ENCODE measurements at places on chromosomes 2 and 18.
A peak's percentile ranks its signal among the peaks of the same experiment; 100 is the strongest.

DNA sequence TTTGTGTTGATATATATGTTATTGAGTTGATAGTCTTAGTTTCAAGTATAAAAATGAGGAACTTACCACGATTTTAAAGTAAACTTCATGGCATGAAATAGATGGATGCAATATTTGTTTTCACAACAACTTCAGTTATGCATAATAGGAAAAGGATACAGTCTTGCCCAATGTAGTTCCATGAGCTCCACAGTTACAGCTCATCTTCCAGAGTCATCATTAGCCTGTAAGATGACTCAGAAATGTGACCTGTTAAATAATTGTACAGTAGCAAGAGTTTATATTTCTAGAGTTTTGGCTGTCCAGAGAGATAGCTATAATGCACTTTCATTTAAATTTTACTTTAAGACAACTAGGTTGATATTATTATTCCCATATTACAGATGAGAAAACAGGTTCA, 80.9 kb upstream of the ARHGAP28 start:
- no peak for DNase-seq

DNA sequence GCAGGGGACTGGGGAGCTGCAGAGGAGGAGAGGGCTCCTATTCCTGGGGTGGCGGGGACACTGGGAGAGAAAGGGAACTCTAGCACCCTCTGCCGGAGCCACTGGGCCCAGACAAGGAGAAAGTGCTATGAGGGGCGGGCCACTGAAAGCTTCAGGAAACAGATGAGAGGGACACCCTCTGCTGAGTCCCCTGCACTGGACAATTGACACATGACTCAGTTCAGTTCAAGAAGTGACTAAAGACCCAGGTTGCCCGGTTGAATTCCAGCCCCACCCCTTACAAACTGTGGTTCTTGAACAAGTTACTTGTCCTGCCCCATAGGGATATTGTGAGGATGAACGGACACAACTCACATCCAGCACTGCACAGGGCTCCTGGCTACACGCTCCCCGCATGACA, 5.0 kb downstream of the RUFY4 start:
- no peak for DNase-seq

- peak; percentile 72 for DNase-seq
Observed at GRCh38 chr18:34709750-34710441, at the start of gene DTNA. Gene DTNA, plus strand, starts transcription at chr18:34710298. Its CDS starts 45,679 bp downstream, at chr18:34755977.

GRCh38 chr2:52629944-52630343, 1137.7 kb upstream of the CHAC2 start:
- no peak for DNase-seq

GRCh38 chr18:63253428-63254372, 65.9 kb downstream of the BCL2 start:
- DNase-seq: no peak

GRCh38 chr2:48855142-48855541, 99.6 kb upstream of the LHCGR start:
- no peak for DNase-seq

DNA sequence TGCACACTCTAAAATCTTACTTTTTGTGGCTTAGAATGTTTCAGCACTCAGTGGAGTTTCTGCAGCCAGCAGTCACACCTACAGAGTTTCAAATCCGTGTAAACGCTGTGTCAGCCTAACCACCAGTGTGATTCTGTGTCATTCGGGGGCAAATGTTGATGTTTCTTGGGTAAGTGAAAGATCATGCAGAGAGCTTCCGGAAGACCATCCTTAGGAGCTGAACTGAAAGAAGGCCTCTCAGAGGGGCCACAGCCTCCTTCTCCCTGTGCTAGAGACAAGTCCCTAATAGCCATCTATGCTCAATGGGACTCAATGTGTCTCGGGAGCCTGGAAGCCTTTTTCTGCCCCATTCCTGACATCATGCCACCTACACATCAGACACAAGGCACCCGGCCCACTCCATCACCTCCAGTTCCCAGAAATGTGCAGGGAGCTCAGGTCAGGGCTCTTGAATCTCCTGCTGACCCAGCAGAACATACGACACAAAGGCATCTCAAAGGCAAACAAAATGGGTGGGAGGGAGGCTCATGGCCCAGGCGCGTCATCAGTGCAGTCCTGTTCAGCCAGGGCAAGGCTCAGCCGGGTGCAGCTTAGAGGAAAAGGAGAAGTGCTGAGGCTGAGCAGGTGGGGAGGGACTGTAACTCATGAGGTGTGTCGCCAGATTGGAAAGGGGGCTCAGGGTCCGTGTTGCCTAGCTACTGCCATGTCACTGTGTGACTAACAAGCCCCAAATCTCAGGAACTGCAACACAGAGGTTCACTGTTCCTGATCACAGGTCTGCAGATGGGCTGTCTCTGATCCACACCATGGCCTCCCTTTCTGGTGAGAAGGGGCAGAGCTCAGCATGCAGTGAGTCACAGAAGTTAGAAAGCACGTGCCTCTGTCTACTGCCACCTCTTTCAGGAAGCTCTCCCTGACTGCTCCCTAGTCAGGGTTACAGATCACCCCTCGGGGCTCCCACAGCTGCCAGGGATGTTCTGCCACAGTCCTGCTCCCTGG, 82.0 kb downstream of the SMAD7 start:
- DNase-seq: no peak

DNA sequence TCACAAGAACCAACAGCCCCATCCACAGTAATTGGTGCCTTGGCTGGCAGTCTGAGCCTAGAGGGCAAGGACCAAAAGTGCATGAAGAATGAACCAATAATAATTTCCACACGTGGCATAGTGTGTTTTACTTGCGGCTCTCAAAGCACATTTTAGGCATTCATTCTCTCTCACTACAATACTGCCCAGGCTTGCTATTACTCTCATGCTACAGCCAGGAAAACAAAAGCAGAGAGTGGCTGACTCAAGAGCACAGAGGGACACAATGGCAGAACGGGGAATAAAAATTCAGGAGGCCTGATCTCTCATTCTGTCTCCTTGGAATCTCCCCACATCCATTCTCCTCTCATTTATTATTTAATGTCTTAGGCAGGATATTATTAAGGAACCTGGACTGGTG, 57.0 kb upstream of the NOL4 start:
- DNase-seq: peak; percentile 89

DNA sequence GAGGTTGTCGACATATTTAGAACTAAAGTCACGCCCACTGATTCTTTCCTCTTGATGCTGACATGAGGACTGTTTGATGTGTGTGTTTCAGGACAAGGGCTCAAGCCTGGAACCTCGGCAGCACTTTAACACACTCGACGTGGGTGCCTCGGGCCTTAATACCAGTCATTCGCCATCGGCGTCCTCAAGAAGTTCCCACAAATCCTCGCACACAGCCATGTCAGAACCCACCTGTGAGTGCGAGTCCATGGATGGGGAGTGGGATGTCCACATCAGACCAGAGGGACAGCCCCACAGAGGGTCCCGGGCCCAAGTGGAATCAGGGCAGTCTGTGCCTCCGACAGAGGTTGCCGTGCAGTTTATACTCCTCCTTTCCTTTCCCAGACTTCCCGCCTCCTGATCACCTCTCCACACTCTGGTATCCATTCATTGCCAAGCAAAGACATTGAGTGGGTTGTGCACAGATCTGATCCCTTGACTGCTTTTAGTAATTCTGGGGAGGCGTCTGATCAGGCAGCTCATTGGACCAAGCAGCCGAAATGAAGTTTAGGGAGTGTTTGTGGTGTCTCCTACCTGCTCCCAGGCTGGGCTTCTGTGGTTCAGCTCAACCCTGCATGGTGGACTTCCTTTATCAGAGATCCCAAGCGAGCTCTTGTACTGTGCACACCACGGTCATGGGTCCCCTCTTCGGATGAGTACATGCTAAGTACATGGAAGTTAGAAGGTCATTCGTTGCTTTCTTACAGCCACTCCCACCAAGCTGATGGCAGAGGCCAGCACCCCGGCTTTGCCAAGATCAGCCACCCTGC, 27.2 kb upstream of the RPL31 start:
- no peak for DNase-seq

DNA sequence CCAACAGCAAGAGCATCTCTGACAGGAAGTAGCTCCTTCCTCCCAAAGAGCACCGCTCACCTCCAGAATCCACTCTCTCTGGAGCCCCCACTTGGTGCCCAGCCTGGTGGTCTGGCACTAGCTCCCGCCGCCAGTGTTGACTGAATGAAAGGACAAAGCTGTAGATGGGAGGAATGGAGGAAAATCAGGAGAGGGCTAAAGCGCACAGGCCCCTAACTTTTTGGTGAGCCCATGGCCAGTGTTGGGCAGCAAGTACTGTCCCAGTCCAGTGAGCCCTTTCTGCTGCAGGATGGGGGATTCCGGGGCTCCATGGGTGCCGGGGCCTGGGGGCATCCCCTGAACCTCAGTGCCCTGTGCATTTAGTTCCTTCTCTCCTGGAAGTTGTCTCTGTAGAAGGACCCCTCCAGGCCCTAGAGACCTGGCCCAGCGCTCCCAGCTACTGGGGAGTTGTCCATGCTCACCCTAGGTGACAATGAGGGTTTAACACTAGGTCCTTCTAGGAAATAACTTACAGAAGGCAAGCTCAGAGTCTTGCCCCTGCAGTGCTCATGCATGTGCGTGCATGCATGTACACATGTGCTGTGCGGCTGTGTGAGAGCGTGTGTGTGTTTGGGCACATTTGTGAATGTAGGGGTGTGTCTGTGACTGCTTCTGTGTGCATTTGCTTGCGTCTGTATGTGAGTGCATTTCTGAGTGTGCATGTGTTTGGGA, 33.6 kb downstream of the GLI2 start:
- DNase-seq: no peak

DNA sequence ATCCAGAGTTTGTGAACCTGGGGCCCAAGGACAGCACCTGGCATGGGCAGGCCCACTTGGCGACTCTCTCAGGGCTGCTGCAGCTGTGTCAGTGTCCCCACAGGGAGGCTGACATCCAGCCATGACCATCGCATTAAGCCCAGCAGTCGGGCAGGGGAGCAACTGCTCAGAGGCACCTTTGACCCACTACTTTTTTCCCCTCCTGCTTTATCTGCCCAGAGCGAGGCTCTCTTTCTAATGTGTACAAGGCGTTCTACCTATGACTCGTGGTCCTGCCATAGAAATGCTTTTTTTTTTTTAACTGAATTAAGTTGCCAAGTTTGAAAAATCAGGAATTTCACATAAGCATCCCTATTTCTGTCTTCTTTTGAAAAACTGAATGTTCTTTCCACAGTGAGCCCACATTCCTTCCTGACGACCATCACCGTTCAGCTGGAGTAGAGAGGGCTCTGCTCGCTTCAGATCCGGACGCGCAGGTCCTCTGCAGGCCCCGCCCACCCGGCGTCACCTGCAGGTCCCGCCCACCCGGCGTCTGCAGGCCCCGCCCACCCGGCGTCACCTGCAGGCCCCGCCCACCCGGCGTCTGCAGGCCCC, 403 bp upstream of the CLUL1 start:
- peak; percentile 60 for DNase-seq

- DNase-seq: no peak
Observed at GRCh38 chr2:192657362-192657761, 462.6 kb upstream of the TMEFF2 start.

DNA sequence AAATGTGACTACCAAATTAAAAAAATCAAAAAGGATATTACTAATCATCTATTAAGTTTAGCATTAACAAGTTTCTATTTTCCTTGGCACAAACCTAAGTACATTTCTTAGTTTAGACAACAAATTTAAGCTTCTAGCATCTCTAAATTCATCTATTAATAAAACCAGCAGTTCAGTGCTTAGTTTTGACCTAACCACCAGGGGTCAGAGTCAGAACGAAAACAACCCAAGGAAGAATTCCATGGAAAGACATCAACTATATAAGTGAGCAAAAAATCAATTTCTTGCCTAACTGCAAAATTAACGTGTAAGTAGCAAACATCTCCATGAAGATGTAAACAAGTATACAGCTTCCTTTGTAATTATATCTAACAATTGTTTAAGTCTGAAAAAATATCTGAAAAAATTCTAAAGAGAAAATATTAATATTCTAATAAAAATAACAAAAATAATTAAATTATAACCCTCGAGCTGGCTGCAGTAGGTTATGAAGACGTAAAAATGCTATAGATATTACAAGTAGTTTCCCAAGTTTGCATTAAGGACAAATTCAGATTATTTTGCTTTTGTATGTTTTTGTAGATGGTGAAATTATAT, 83.7 kb downstream of the CERKL start:
- DNase-seq: peak; percentile 42

GRCh38 chr2:8433390-8433789, 248.5 kb upstream of the ID2 start:
- no peak for DNase-seq

DNA sequence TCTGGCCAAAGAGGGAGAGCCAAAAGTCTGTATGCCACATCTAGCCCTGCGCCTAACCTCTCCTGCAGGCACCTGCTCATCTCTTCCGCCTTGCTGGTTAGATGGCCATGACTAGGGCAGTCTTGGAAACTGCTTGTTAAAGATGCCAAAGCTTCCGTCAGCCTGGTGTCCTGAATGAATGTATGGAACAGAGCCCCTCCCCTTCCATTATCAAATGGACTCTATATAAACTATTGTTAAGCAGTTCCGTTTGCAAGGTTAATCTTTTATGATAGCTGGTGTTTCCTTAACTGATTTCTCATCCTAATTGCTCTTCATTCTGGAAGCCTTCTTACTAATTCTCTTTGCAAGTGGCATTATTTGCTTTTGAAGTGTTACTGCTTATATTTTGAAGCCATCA, 87.1 kb downstream of the ATP9B start:
- DNase-seq: no peak

- no peak for DNase-seq
Observed at GRCh38 chr18:71846716-71847115, 697.4 kb downstream of the CBLN2 start.

DNA sequence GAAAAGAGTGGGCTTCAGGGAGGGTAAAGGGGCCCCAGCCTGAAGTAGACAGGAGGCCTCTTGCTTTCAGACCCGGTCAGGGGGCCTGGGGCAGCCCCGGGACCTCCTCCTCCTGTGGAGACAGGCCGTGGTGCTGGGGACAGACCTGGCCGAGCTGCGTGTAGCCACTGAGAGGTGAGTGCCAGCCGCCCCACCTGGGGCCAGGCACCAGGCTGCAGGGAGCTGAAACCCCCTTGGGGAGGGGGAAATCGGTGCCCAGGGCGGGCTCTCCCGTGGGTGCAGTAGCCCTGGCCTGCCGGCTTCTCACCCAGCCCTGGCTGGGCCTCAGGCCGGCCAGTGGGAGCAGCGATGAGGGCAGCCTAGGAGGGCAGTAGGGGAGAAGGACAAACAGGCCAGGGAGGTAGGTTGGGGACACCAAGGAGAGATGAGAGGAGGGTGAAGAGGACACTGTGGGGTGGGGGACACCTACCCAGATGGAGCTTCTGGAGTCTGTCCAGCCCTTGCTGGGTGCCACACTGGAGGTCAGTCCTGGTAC, 24.0 kb downstream of the CROCC2 start:
- DNase-seq: no peak

- no peak for DNase-seq
Observed at GRCh38 chr2:112627060-112628040, 18.4 kb upstream of the SLC20A1 start.

GRCh38 chr2:118723394-118723793, 124.1 kb downstream of the EN1 start:
- DNase-seq: no peak

DNA sequence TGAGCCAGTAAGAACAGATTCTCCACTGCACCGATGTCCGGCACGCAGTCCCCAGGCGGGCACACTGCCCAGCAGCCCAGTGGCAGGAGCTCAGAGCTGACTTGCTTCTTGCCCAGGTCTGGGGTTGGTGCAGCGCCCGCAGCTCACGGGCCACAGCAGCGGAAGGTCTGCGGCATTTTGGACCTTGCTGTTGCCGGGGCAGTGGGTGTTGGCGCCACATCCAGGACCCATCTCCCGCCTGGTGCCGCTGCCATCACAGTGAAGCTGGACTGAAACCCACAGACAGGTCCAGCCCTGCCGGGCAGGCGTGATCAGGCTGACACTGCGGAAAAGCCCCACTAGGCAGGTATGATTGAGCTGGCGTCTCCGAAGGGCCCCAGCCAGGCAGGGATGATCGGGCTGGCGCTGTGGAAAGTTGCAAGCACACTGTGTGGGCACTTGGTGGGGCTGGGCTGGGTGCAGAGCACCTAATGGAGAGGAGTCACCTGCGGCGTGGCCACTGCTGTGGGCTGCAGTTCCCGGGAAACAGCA, 75.5 kb downstream of the SLC66A2 start:
- no peak for DNase-seq
